ENCODE measurements at places on chromosomes 13 and 19.

DNA sequence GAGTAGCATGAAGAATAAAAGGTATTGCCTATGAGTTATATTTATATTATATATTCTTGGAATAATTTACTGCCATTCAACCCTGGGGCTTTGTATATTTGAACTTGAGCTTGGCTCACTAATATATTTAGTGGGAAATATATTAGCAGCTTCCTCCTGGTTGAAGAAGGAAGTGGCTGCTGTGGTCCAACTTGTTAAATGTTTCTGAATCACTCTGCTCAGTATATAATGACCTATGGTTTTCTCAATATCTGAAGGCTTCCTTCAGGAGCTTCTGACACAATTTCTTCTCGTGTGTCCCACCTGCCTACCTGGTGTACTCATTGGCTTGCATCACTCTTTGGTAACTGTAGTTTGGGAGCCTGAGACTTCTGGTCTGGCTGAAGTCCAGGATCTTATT, 646.4 kb downstream of the TBC1D4 start:
- no peak for DNase-seq

- peak; percentile 20 for DNase-seq
These were observed 440.9 kb upstream of the KLF12 start for GRCh38 chr13:74574964-74575728.

GRCh38 chr19:44875666-44876451, 15.2 kb upstream of the TOMM40 start:
- no peak for DNase-seq

DNA sequence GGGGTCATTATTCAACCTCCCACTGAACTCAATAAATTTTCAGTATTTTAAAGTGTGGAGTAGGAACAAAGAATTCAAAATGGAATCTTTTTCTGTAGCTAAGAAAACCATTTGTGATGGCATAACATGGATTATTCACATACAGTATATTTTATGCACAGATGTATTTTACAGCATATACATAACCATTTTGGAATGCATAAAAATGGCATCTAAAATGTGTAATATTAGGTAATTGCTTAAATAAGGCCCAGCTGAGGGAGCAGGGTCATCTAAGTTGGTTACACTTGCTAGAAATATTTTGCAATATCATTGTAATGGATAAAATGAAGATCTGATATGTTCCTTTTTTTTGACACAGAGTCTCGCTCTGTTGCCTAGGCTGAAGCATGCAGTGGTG, 146.9 kb downstream of the LMO7 start:
- no peak for DNase-seq

DNA sequence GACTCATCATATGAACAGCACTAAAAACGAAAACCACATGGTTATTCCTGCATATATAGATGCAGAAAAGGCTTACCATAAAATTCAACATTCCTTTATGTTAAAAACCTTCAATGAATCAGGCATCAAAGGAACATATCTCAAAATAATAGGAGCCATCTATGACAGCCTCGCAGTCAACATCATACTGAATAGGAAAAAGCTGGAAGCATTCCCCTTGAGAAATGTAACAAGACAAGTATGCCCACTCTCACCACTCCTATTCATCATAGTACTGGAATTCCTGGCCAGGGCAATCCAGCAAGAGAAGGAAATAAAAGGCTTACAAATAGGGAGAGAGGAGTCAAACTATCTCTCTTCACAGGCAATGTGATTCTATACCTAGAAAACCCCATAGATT, 179.6 kb upstream of the HTR2A start:
- no peak for DNase-seq

GRCh38 chr13:75871059-75871458, 234.9 kb downstream of the LMO7 start:
- peak; percentile 18 for DNase-seq

DNA sequence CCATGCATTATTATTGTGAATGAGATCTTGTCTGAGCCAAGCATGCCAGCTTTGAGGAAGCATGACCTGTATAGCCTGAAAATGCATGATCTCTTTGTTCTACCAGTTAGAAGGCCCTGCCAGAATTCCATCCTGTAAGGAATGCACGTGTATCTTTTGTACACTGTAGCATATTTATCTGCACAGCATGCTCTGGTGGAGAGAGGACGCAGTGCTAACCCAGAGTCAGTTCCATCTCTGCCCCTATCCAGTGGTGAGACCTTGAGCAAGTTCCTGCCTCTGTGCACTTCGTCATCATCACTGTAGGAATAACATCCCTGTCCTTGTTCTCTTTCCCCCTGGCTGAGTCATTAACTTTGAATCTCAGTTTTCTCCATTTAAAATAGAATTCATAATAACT, 233.8 kb downstream of the SLC7A1 start:
- DNase-seq, result no peak

- peak; percentile 64 for DNase-seq
These were observed 18.8 kb downstream of the PDCD5 start for GRCh38 chr19:32599736-32600157.

DNA sequence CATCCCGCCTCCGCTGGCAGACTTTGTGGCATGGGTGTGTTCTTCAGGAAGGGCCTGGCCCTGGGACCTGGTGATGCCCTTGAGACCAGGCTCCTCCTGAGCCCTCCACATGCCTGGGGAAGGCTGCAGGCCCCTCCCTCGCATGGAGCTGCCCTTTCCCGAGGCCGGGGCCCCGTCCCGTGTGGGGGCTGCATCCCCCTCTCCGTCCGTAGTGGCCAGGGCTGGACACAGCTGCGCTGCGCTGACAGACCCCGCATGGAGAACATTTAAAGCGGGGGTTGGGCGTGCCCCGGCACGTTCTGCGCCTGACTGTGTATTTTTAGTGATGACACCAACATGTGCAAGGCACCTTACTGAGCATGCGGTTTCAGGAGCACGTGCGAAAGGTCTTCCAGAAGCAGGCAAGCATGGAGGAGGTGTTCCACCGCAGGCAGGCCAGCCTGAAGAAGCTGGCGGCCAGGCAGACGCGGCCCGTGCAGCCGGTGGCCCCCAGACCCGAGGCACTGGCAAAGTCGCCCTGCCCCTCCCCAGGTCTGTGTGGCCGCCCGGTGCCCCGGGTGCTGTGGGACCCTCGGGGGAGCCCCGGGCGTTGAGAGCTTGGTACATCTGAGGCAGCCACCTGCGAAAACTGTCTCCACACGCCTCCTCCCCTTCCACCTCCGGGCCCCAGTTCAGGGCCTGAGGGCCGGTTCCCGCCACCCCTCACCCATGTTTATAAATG, 28.8 kb upstream of the F7 start:
- DNase-seq, result no peak

DNA sequence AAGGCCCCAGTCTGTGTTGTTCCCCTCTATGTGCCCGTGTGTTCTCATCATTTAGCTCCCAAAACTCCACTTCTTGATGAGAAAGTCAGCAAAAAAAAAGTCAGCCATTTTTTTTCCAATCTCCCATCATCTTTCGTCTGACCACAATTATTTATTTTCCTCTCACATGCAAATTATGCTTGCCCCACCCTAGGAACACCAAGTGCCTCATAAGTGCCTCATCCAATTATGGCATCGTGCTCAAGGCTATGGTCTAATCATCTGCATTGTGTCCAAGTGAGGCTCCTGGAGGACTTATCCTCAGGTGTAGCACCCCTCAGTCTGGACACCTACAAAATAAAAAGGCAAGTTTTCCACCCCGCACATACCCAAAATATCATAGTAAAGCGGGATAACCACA, 20.8 kb upstream of the IPO5 start:
- no peak for DNase-seq

DNA sequence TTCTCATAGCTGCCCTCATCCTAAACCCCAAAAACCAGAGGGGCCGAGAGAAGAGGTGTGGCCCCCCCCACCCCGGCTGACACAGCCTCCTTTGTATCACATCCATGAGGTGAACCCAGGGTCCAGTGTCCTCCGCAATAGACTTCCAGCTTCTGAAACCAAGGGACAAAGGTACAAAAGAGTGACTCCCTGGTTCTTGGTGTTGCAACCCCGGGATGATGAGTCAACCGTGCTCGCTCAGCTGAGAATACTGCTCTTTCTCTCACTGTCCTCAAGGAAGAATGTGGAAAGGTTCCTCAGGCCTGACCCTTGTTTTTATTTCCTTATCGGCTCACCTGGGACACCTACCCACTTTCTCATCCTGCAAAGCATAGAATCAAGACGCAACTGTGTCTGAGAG, 5.5 kb downstream of the SLC15A1 start:
- DNase-seq, result no peak

DNA sequence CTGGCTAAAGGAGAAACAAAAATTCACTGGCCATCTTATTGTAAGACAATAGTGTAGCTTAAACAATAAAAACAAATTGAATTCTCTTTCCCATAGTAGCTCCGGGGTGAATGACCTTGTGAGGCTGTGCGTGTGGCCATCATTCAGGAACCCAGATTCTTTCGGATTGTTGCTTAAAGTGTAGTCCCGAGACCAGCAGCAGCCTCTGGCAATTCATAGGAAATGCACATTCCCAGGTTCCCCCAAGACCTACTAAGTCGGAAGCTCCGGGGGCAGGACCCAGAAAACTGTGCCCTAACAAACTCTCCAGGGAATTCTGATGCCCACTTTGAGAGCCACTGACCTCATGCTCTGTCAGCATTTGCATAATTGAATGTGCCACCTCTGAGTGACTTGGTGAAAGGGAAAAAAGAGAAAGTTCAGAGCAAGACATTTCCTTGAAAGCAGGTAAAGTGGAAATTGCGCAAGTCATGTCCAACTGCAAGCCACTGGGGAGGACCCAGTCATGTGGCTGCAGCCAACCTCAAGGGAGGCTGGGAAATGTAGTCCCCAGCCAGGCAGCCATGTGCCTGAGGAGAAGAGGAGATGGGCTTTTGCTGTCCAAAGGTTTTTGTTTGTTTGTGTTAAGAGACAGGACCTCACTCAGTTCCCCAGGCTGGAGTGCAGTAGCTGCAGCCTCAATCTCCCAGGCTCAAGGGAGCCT, 50.7 kb upstream of the PNMA8B start:
- DNase-seq, result no peak

GRCh38 chr13:30017880-30018279, 167.5 kb upstream of the UBL3 start:
- DNase-seq, result no peak
